ENCODE measurements at places on chromosomes 5 and 9.

GRCh38 chr5:68730220-68730978 is 363.4 kb upstream of the SLC30A5 start:
- DNase-seq = peak; percentile 43

GRCh38 chr9:111350556-111350955 is 20.5 kb upstream of the OR2K2 start:
- DNase-seq = no peak

DNA sequence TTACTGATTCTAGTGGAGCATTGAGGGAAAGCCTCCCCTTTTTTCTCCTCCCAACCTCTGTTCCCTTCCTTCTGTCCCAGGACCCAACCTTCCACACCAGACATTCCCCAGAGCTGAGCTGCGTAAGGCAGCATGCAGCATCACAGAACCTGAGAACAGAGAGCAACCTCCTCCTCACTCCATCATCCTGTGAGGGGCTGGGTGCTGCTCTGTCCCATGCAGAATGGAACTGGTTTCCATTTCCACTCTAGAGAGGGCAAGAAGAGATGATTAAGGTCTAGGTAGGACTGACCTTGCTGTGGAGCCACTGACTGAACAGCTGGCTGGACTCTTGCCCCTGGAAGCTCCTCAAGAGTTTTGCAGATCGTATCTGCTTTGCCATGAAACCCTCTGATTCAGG is 30.1 kb upstream of the IL7R start:
- DNase-seq = no peak

- DNase-seq = no peak
These were observed 288.9 kb downstream of the MSX2 start for GRCh38 chr5:175013251-175013650.

Data from SHP77 treated with DMSO at 0.1 percent for 48 hours (cell line).